ENCODE measurements at places on chromosomes 3 and 15.

DNA sequence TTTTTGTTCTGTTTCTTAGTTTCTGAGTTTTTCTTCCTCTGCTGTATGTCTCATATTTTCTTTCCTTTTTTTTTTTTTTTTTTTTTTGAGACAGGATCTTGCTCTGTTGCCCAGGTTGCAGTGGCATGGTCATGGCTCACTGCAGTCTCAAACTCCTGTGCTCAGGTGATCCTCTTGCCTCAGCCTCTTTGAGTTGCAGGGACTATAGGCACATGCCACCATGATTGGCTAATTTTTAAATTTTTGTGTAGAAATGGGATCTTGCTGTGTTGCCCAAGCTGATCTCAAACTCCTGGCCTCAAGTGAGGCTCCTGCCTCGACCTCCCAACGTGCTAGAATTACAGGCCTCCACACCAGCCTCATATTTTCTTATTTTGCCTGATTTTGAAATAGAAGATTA is 51.9 kb downstream of the CTDSPL2 start:
- DNase-seq = no peak

- no peak for DNase-seq
Measured at GRCh38 chr15:67174446-67174845, 80.0 kb downstream of the AAGAB start.

GRCh38 chr3:138187296-138188012 is at the start of gene ARMC8:
Gene ARMC8, plus strand, starts transcription at chr3:138187301. Its CDS starts 254 bp downstream, at chr3:138187555.
- DNase-seq = no peak

DNA sequence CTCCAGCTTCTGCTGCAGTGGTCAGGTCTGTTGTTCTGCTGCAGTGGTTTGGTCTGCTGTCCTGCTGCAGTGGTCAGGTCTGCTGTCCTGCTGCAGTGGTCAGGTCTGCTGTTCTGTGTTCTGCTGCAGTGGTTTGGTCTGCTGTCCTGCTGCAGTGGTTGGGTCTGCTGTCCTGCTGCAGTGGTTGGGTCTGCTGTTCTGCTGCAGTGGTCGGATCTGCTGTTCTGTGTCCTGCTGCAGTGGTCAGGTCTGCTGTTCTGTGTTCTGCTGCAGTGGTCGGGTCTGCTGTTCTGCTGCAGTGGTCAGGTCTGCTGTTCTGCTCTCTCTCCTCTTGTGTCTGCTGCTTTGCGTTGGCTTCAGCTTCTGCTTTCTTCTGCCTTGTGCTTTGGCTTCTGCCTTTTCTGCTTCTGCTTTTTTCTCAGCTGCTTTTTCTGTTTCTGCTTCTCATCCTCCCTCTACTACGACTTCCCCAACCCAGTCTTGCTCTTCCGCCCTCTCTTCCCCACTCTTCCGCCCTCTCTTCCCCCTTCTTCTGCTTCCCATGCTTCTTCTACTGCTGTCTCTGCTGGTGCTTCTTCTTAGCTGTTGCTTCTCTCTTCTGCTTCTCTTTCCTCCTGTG is 50.7 kb downstream of the FAM43A start:
- no peak for DNase-seq

GRCh38 chr3:119913021-119913420 is 131.1 kb downstream of the NR1I2 start:
- DNase-seq = peak; percentile 55

DNA sequence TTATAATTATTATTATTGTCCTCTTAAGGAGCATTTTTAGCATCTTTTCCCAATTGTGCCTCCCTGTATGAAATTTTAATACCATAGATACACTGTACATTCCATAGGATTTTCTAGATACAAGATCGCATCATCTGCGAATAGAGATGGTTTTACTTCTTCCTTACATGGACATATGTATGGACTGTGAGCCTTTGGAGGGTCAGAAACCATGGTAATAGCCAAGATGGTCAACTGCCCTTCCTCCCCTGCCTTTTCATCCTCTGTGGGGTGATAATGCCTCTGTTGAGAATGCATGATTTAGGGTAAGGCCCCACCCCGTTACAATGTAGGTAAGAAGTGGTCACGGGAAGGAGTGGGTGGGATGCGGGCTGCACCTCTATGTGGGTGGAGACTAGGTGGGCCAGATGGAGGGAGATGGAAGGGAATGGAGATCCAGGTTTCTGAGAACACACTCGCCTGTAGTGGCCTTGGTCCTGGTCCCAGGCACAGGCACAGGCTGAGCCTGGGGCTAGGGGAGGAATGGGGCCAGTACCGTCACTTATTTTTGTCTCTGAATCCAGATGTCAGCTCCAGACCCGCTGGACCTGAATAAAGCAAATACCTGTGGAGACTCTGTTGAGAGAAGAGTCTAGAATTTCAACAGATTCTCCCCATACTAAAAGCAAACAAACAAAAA is 31.7 kb downstream of the GOLGA6A start:
- no peak for DNase-seq

- DNase-seq = no peak
Measured at GRCh38 chr3:61964566-61964965, 403.2 kb downstream of the PTPRG start.

GRCh38 chr3:51388286-51389029 is 2.6 kb upstream of the RBM15B start:
- DNase-seq = no peak

DNA sequence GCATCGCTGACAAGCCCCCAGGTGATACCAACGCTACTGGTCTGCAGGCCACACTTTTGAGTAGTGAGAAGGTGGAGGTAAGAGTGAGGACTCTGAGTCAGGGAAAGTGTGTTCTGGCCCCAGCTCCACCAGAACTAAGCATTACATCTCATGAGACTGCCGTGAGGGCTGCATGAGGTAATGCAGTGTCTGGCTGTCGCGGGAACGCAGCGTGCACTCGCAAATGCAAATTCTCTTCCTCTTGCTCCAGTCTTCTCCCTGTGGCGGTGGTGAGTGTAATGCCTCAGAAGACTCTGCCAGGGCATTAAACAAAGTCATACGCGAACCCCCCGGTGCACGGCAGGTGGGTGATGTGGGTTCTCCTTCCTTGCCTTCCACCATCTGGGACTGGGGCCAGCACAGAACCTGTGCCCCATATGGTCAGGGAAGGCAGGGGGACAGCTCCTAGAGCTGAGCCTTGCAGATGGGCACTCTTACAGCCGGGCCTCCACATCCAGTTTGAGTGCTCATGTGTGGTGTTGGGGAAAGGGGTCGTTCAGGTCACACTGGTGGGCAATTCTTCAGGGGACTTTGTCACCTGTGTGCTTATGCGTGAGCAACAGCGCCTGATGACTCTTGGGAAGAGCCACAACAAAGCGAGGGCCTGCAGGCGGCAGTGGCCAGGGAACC is 175.8 kb downstream of the XXYLT1 start:
- no peak for DNase-seq

GRCh38 chr3:37526511-37526910 is 335.2 kb upstream of the CTDSPL start:
- DNase-seq = peak; percentile 23

- no peak for DNase-seq
Measured at GRCh38 chr15:100710744-100711515, 108.5 kb downstream of the ASB7 start.

DNA sequence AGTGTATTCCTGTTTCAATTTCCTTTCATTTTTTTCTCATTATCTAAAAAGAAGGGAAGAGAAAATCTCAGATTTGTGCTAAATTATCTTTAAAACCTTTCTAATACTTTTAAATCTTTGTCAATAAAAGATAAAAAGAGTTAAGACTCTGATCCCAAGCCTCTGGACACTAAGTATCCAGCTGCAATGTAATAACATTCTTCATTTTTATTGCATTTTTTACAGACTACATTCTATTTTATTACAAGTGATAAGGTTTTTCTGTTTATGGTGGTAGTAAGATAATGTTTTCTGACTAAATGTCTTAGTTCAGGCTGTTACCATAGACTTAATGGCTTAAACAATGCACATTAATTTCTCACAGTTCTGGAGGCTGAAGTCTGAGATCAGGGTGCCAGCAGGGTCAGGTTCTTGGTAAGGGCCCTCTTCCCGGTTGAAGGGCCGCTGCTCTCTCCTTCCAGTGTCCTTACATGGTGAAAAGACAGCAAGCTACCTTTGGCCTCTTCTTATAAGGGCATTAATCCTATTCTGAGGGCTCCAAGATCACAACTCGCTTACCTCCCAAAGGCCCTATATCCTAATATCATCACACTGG is 19.7 kb downstream of the KCNAB1 start:
- DNase-seq = no peak

- DNase-seq = no peak
Measured at GRCh38 chr3:61371123-61371522, 119.9 kb upstream of the FHIT start.

DNA sequence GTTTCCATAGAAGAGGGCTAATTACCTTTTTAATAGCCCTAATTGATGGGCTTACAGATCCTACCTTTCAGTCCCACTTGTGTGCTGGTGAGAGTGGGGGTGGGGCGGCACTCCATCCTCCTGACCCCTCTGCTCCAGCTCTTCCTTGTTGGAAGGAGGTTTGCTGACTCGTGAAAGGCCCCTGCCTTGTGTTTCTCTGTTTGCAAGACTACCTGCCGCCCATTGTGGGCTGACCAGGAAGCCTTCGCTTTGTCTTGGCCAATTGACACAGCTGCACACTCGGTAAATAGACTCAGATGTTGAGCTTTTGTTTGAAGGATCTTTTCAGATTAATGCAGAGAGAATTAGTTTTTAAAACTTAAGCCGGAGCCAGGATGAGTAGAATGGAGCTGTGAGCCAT is 197.3 kb upstream of the HES1 start:
- no peak for DNase-seq

- DNase-seq = no peak
Measured at GRCh38 chr3:64837986-64838735, 150.4 kb upstream of the ADAMTS9 start.

DNA sequence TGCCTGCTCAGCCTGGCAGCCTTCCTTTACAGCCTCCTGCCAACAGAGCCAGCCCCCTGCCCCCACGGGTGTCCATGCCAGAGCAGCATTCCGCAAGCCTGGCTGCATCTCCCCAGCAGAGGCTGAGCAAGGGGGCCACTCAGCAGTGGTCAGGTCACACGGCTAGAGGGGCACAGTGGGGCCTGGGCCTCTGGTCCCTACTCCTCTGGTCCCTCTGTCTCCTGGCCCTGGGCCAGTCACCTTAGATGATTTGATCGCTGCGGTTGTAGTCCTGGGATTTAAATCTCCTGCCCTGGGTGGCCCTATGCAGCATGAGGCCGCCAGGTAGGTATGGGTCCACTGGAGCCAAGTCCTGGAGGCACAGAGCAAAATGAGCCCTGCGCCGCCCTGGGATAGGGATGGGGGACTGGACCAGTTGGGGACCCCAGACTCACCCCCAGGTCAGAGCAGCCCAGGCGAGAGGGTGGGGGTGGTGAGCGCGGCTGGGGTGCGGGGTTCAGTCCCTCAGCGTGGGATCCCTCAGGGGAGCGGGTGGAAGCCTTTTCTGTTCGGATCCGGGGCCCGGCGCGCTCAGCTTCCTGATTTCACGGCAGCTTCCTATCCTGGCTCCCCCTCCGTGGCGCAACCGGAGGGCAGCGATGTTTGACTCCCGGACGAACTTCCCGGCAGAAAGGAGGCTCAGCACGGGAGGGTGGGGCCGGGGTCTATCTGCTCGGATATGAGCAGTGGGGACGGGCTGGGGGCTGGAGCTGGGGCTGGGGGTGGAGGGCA is at the start of gene ZBTB47:
Gene ZBTB47, plus strand, starts transcription at position 138 of the 771 bp plus-strand sequence. CDS start 4,659 bp downstream, outside the sequence.
- no peak for DNase-seq

GRCh38 chr3:131690800-131691199 is 188.0 kb upstream of the MRPL3 start:
- no peak for DNase-seq

DNA sequence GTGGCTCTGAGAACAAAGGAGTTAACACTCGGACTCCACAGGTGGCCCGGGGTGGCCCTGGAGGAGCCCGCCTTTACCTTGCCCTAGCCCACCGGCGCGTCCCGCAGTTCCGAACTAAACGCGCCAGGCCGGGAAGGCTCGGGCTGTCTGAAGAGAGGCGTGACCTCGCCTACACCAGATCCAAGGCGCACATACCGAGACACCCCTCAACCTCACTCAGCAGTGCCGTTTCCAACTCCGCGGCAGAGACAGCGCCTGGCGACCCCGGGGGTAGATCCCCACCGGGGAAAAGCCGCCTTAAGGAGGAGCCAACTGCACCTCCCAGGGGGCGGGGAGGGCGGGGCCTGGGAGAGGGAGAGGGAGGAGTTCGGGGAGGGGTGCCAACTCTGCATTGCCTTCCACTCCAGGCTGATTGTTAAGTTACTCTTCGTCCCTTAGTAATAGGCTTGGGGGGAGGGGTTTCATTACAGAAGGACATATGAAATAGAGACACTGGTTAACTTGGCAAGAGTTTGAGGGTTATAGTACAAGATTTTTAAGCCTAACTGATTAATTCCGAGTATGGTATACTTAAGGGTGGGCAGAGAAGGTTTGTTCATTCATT is at the start of gene DLG1:
Gene DLG1, minus strand, starts transcription at position 272 of the 604 bp plus-strand sequence. CDS start 1,408 bp downstream, outside the sequence.
- DNase-seq = peak; percentile 67

- no peak for DNase-seq
Measured at GRCh38 chr15:48537271-48538113, 108.0 kb downstream of the FBN1 start.

- no peak for DNase-seq
Measured at GRCh38 chr3:18744472-18744871, 319.3 kb upstream of the SATB1 start.

DNA sequence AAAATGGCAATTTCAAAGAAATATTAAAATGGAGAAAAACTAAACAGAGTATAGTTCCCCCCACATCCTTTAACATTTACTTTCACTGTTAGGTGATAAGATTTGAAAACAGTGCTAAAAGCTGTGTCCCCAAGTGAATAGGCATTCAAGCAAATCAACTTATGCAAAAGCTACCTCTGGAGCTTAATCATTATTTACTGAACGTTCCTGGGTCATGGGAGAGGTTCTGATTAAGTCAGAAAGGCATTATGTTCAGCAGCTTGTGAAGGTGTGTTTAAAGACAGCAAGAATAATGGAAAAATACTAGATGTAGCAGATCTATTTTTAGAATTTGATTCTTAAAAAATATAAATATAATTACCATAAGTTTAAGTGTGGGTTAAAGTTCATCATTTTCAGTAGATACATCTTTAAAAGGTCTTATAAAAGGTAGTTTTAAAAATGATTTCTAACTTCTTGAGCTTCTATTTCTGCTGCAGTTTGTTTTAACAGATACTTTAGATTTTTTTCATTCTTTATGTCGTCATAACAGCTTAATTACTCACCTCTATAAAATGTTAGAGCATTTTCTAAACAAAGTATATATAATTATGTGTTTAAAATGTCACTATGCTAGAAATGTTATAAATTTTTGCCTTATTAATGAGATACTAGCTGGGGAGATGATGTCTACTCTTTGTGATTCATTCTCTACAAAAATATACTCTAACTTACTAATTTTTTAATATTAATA is 127.9 kb downstream of the MITF start:
- no peak for DNase-seq
